T-helper 9 cell (primary cell): ENCODE measurements at places on chromosomes 6 and 20.

- DNase-seq, result no peak
Observed at GRCh38 chr20:44477151-44477550, 1.5 kb downstream of the TTPAL start.

DNA sequence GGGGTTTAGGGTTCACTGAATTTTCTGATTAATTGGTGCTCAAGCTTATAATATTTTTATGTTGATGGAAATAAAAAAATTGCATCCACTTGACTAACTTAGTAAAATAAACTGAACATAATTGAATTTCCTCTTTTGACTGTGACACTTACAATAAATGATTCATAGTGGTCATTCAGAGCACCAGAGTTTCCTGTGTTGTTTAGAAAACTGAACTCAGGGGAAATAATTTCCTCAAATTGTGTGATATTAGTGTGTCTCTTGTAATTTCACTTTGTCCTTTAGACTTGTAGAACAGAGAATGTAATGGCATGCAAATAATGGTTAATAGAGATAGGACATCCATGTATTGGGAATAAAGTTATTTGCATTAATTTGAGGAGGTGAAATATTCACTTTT lies 319.7 kb upstream of the MAN1A1 start:
- no peak for DNase-seq

GRCh38 chr6:30163090-30163917 lies at the start of gene TRIM15:
Gene TRIM15, plus strand, starts transcription at chr6:30163546. Its CDS starts 139 bp downstream, at chr6:30163685.
- DNase-seq, result peak; percentile 13

- no peak for DNase-seq
Observed at GRCh38 chr20:25044261-25044560, 13.7 kb downstream of the ACSS1 start.

DNA sequence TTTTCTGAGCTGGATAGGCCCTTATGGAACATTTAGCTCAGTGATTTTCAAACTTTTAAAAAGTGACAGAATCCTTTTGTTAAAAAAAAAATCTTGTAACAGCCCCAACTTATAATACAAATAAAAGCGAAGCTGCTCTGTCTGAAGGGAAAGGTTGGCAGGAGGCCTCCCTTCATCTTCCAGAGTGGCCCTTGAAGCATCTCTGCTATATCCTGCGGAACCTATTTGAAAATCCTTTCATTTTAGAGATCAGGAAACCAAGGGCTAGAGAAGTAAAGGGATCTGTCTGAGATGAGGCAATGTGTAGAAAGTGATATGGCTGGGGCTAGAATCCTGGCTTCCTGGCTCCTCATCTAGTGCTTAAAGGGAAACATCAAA lies 107.8 kb downstream of the UBE3D start:
- no peak for DNase-seq
